Uterine smooth muscle cell (primary cell): ENCODE measurements at places on chromosomes 7 and 10. TPM values are rescaled to one million over a fixed set of nuclear protein-coding genes. Genes with fewer than 3 reads are reported as not detected.

The PRR15 gene
- 0.22 and 0.87 TPM in 2 replicates for total RNA-seq

The MAT1A gene
- not detected in 2 replicates for total RNA-seq

The OR6B1 gene
- under 0.01 TPM in 1 of 2 replicates, not detected in the other for total RNA-seq

The PLEKHS1 gene
- total RNA-seq: not detected in 2 replicates

The ARHGAP19 gene
- 11.9 and 20.8 TPM in 2 replicates for total RNA-seq

The FBXO24 gene
- 0.55 and 1.4 TPM in 2 replicates for total RNA-seq

The PURB gene
- 20.9 and 25.0 TPM in 2 replicates for total RNA-seq
